Fibroblast of gingiva (primary cell): ENCODE measurements at places on chromosomes 3 and 15.

DNA sequence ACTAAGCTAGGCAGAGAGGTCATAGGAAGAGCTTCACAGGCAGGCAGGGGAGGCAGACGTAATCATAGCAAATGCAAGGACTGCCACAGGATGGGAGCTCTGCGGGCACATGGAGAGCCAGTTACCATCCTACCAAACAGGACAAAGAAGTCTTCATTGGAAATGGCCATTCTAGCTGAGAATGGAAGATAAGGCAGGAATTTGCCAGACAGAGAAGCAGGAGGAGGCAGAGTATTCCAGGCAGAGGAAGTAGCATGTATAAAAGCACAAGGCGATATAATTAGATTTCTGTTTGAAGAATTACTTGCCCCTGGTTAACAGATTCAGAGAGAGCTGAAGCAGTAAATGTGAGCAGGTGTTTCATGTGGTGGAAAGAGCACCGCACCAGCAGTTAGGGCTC lies 3.5 kb upstream of the SEMA5B start:
- DNase-seq, result no peak

DNA sequence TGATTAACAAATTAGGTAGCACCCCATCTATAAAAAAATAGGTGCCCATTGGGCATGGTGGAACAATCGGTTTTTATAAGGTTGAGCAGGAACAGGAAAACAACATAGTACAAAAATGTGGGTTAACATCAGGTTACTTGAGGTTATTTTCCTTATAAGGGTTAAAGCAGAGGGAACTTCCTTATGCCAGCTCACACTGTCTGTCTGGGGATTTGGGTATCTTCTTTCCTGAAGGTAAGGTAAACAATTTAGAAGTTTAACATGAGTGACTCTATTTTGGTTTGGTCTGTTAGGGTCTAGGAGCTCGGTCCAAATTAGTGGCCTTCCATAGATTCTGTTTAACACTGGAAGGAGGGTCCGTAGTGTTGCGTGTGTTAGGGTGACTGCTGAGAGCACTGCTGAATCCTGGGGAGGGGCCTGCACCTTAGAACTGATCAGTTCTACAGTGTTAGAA lies 14.7 kb downstream of the CHD2 start:
- no peak for DNase-seq

GRCh38 chr15:78928616-78929093 lies 16.2 kb downstream of the CTSH start:
- DNase-seq, result no peak

DNA sequence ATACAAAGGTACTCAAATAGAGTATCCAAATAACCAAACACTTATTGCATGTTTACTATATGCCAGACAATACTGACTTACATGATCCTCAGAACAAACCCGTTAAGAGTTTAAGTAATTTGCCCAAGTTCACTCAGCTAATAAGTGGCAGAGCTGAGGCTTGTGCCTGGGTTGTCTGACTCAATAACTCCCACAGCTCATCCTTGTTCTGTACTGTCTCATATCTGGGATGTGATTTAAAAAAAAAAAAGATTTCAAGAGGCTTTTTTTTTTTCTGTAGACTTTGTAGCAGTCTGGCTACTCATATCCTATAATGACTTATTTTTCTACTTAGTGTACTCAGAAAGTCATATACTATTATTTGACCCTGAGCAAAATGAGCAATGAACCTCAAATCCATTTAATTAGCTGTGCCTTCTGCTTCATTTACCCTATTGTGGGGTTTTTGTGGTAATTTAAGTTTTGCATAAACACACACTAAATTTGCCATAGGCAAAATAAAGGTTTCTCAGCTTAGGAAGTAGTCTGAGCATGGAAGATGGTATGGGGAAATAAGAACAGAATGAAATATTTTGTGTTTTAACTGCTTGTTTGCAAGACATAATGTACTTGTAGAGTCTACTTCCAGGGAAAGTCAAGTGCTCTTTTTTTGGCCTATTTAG lies 3.1 kb downstream of the NSUN3 start:
- DNase-seq, result no peak

DNA sequence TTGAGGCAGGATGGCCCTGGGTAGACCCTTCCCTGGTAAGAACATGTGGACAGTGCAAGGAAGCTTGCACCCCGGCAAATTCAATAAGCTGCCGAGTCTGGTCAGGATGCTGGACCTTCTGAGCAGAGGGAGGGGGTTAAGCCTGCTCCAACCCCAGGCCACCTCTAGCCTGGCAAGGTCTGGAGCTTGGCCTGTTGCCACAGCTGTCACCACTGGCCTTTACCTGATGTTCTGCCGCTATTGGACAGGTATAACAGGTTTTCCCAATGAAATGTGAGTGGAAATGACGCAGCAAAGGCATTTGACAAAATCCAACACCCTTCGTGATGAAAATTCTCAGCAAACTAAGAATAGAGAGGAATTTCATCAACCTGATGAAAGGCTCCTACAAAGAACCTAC lies 699 bp upstream of the MESP1 start:
- no peak for DNase-seq

GRCh38 chr3:16666206-16666605 lies 61.0 kb upstream of the DAZL start:
- DNase-seq, result no peak

DNA sequence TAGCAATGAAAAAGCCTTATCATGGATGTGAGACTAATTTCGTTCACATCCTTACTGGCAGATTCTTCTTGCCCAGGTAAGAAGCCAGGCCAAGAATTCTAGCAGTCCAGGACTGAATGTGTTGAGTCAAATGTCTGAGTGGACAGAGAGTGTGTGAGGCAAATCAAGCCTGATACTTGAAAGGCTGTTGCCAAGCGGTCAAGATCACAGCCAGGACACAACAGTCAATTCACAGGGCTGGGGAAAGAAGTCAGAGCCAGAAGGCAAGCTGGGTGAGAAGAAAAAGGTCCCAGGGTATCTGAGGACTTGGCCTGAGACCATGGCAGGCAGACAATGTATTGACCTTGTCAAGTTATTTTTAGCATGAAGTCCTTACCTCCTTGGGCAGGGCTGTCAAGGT lies 301.3 kb downstream of the ZNF385D start:
- DNase-seq, result no peak

GRCh38 chr15:85329561-85330422 lies 50.6 kb upstream of the AKAP13 start:
- peak; percentile 55 for DNase-seq

DNA sequence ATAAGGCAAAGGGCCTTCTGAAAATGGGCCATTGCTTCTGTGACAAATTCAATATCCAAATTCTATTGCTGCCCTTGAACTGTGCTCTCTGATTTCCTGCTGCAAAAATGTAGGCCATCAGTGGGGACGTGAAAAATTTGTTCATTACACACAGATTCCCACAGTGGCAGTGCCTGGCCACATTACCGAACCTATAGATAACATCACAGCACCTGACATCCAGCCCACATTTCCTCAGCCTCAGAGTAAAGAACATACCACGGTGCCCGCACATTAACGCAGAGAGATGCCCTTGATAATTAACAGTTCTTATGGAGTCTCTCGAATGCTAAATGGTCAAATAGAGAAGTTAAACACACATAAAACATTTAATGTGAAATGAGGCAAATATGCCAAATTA lies 931.6 kb upstream of the CFAP20DC start:
- no peak for DNase-seq

DNA sequence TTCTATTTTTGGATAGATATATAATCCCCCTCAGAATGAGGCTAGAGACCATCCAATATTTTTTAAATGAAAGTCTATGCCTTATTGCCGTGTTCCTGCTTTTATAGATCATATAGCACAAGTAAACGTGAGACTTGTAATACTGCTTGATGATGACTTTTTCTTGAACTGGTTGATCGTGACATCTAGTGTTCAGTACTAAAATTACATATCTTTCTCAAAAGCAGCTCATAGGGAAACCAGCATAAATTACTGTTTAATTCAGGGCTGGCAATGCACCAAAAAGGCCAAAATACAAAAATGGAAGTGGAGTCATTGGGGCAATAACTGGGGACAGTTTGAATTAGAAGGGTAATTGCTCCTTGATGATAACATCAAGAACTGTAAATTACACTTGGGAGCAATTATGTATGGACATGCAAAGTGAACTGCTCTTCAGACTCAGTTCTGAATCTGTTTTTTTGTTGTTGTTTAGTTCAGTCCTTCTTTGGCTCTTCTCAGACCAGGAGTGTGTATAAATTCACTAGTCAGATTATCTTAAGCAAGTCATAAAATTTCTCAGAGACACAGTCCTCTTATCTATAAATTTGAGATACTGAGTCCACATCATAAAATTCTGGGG lies 325.3 kb downstream of the THSD4 start:
- DNase-seq, result peak; percentile 73

DNA sequence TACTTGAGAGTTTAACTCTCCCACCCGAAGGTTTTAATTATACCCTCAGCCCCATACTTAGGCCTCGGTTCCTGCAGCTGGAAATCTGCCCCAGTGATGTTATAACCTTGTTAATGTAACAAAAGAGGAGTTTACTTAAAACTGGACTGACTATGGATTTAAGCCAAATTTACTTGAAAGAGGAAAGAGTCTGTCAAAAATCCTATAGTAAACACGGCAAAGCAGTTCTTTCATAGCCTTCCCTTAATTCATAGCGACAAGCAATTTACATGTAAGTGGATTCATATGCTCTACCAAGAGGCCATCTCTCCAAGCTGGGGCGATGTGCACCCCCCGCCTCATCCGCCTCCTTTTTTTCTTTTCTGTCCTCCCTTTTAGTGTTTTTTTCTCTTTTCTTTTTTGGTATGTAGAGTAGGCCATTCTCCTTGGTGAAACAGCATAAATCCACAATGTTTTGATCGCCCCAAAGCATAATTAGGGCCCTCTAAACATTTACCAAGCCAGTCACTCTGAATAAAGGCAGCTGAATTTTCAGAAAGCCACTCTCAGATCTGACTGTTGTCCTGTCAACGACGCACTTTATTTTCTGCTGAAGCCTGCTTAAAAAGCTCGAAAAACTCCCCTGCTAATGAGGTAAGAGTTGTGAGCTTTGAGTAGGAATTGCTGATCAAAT lies 373.1 kb upstream of the WNT5A start:
- peak; percentile 53 for DNase-seq

GRCh38 chr15:79572691-79573404 lies 140.7 kb downstream of the MINAR1 start:
- DNase-seq, result no peak

DNA sequence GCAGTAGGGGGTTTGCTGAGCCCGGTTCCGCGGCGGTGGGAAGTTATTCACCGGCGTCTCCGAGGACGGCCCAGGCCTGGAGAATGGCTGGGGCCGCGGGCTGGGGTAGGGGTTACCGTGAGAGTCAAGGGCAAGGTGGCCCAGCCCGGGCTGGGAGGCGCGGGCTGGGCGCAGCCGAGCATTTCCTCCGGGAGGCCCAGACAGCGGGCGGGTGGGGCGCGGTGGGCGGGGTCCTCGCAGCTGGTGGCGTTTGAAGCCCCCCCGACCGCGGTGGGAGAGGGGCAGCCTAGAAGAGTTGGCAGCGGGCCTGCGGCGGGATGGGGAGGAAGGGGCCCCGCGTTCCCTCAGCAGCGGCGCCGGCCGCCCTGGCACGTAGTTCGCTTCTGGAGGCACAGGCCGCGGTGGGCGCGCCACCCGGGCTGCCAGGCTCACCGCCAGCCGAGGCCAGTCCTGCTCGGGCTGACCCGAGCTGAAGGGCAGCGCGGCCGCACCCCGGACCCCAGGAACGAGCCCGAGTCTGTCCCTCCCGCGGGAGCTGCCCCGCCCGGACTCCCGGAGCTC lies 960 bp upstream of the KLF13 start:
- no peak for DNase-seq

GRCh38 chr15:74786551-74787165 lies 4.8 kb downstream of the CSK start:
- DNase-seq, result no peak

DNA sequence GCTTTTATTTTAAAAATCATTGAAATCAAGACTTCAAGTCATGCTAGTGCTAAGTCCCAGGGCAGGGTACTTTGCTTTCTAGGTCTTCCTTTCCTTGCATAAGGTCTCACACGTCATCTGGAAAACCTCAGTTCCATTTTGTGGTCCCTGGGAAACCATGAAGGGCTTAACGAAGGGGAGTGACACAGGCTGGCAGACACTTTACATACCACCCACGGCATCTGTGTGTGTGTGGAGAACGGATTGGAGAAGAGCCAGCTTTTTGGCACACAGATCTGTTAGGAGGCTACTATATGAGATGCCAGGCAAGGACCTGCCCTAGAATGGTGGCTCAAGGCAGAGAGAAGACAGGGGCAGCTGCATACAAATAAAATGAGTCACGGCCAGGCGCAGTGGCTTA lies 107.5 kb upstream of the NSMCE3 start:
- no peak for DNase-seq

- no peak for DNase-seq
Measured at GRCh38 chr15:88232771-88233201, 23.8 kb downstream of the NTRK3 start.

- no peak for DNase-seq
Measured at GRCh38 chr3:43782541-43782940, 91.8 kb downstream of the ABHD5 start.
